ENCODE measurements at places on chromosomes 3 and 15.
A peak's percentile ranks its signal among the peaks of the same experiment; 100 is the strongest.

- DNase-seq: peak; percentile 2
These were observed 58.4 kb downstream of the RBM6 start for GRCh38 chr3:49998326-49998725.

- DNase-seq: no peak
These were observed 610 bp downstream of the MAP4 start for GRCh38 chr3:48015431-48016180.

DNA sequence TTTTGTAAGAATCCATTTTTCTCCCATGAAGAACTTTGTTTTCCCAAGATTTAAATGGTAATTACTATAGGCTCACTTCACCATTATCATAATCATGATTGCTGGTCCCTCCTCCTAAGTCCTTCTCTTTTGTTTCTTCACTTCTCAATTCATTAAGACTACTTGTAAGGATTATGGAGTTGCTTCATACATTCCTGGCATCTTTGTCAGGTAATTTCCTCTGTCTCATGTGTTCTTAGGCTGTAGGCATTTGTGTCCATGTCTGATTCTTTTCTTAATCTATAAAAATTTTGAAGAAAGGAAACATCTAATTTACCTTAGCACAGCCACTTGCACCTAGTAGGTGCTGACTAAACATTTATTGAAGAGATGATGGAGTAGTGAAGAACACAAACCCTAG lies 79.9 kb upstream of the SATB1 start:
- no peak for DNase-seq

GRCh38 chr3:11479221-11479620 lies 164.5 kb downstream of the VGLL4 start:
- DNase-seq: no peak

DNA sequence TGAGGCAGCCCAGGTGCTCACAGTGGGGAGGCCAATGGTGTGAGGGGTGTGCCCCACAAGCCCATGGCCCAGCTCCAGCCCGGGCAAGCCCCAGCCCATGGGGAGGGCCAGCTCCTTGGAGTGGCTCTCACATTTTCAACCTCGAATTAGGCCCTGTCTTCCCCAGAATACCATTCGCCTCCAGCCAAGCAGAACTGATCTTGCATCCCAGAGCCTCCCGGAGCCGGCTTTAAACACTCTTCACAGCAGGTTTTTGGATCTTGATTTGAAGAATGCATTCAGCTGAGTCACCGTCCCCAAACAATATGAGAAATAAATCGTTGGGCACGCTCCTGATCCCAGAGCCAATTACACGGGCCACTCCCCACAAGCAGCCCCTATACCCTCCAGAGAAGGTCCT lies 23.7 kb downstream of the TPRA1 start:
- no peak for DNase-seq

- DNase-seq: no peak
These were observed 74.1 kb upstream of the PLXNA1 start for GRCh38 chr3:126908752-126909275.

Measured in NCI-H2227 treated with DMSO at 0.1 percent for 48 hours (cell line).